ENCODE measurements at places on chromosomes 11 and 22.

GRCh38 chr11:131703311-131703710 is 332.9 kb downstream of the NTM start:
- no peak for ATAC-seq

DNA sequence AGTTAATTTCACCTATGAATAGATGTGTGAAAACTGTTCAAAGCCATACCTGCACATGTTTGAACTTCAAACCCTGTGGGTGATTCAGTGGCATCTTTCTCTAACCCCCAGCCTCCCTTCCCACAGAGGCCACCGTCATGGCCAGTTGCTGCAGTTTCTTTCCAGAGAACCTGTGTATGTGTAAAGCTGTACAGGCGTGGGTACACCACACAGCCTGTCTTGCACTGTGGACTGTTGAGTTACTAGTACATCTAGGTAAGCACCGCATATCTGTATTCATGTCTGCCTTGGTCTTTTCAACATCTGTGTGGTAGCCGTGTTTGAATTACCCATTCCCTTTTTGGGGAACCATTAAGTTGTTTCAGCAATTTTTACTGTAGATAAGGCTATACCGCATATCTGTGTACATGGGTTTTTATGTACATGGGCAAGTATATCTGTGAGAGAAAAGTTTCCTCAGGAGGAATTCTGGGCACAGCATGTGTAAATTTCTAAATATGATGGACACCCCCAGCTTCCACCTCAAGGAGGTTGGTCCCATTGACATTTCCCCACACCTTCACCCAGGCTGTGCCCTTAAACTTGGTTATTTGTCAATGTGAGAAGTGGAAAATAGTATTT is 13.9 kb downstream of the NEAT1 start:
- ATAC-seq: no peak

GRCh38 chr22:24054356-24054755 is 43.3 kb downstream of the CABIN1 start:
- ATAC-seq: no peak

- peak; percentile 21 for ATAC-seq
Observed at GRCh38 chr11:36109850-36110606, 166.2 kb downstream of the LDLRAD3 start.

- ATAC-seq: no peak
Observed at GRCh38 chr11:83521647-83522596, 235.8 kb upstream of the CCDC90B start.

GRCh38 chr11:3642071-3642951 is 519 bp upstream of the ART5 start:
- peak; percentile 66 for ATAC-seq

DNA sequence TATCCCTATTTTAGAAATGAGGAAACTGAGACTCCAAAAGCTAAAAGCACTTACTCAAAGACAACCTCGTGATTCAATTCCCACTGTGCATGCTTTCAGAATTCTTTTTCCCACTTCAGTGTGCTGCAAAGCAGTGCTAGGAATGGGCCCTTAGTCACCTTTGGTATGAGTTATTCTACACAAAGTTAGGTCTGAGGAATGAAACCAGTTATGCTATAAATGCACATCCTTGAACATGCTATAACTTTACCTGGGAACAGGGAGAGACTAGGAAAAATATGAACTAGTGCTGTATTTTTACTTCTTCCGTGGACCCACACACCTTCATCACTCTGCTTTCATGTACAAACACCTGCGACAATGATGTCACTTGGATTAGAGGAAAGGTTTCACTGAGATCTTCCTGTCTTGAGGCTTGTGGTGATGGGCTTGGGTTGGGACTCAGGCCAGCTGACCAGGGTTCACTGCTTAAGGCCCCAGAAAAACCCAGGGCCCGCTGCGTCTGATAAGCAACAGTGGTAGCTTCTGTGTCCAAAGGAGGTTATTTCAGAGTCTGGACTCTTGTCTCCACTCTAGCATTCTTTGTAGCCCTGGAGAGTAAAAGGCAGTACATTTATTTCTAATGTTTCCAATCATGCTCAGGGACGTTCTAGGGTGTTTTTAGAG is 81.6 kb downstream of the ZC3H12C start:
- no peak for ATAC-seq

DNA sequence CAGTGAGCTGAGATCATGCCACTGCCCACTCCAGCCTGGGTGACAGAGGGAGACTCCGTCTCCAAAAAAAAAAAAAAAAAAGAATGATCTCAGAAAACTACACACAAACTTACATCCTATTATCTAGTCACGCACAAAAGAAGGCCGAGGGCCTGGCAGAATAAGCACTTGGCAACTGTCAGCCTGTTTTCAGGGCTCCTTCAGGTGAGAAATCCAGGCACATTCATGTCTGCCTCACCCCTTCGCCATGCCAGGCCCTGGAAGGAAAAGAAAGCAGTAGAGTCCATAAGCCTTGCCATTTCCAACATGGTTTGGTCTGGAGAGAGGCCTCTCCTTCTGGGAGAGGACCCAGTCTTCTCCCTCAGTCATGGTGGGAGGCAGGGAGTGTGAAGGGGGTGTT is 30.9 kb downstream of the C11orf58 start:
- ATAC-seq: no peak

DNA sequence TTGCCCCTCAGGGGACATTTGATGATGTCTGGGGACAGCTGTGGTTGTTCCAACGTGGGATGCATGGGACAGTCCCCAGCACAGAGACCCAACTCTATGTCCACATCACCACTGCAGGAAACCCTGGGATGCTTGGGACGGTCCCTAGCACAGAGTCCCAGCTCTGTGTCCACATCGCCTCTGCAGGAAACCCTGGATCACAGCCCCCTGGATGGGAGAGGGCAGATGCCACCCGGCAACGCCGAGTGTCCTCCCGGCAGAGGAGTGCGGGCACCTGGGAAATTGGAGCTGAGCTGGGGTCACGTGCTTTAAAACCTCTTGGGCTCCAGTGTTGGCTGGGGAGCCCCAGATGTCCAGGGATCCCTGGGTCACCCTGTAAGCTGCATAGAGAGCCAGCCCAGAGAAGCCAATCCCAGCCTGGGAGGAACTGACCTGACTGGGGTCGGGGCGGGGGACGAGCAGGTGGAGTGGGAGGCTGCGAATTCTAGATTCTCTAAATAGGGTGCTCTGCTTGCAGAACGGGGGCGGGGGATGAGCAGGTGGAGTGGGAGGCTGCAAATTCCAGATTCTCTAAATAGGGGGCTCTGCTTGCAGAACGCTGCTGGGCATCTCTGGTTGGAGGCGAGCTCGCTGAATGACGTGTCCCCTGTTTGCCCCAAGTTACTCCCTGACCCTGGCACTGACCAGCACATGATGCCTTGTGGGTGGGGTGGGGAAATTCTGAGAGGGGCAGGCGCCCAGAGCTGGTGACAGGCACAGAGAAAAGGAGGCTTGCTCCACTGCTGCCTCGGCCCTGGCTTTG is 1197.8 kb downstream of the BRD1 start:
- no peak for ATAC-seq

DNA sequence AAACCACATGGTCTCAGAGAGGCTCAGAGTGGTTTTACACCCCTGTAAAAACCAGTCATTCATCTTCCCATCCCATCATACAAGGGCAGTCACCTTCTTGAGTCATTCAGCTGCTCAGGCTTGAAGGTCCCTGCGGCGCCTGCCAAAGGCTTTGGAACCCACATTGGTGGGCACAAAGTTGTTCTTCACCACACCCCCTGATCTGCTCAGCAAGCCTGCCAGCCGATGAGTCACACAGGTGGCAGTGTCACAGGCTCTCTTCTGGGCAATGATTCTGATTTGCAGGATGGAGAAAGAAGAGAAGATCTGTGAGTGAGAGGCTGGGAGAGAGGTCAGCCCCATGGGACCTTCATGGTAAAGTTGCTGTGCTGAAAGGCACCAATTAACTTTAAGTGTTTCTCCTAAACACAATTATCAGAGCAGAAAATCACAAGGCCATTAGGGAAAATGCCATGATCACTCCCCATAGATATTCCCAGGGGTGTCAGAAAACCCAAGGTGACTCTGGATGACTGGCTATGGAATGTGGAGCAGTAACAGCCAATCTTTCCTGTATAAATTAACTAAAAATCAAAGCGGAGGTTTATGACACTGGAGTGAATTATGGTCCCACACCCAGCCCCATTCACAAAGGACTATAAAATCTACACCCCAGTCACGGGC is 4.4 kb downstream of the CALCA start:
- no peak for ATAC-seq

- ATAC-seq: no peak
Observed at GRCh38 chr11:120270386-120270785, 30.4 kb downstream of the POU2F3 start.

DNA sequence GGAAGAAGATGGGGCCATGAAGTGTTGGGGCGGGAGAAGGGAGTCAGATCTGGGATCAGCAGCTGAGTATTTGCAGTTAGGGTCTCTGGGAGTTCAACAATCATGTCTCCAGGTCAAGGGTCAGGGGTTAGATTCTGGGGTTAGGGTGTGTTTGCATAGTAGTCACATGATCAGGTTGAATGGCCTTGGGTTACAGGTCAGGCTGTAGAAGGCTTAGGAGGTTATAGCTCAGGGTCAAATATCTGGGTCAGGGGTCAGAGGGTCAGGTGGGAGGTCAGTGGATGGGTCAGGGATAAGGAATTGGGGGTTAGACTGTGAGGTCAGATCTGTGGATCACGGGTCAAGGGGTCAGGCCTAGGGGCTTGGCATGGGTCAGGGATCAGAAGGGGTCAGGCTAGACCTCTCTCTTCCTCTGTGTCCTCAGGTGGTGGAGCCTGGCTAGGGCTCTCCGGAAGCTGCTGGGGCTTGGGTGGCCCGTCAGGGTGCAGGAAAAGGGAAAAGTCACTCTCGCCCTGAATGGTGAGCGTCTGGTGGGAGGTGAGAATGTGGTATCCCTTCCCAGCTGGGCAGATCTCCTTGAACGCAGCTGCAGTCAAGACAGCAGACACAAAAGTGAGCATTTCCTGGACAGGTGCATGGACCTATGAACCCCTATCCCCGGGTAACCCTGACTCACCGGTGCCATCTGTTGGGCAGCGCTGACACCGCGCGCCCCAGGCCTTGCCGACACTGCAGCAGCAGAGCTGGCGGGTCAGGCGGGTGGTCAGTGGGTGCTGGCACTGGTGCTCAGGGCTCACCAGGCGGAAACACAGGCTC is 6.4 kb downstream of the LTBP3 start:
- peak; percentile 83 for ATAC-seq

DNA sequence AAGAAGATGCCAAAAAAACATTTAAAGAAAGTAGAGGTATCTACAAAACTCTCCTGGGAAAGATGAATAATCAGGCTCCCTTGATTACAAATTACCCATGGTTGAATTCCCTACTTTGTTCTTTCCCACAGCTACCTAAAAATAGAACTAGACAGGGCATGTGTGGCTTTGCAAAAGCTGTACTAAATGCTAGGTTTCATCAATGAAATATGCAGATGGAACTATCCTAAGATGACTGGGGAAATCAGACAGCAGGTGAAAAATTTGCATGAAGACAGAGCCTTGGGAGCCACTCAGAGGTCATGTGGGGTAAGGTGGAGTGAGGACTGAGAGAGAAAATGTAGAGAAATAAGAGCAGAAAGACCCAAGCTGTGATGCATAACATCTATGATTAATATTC is 14.7 kb downstream of the LAYN start:
- no peak for ATAC-seq

DNA sequence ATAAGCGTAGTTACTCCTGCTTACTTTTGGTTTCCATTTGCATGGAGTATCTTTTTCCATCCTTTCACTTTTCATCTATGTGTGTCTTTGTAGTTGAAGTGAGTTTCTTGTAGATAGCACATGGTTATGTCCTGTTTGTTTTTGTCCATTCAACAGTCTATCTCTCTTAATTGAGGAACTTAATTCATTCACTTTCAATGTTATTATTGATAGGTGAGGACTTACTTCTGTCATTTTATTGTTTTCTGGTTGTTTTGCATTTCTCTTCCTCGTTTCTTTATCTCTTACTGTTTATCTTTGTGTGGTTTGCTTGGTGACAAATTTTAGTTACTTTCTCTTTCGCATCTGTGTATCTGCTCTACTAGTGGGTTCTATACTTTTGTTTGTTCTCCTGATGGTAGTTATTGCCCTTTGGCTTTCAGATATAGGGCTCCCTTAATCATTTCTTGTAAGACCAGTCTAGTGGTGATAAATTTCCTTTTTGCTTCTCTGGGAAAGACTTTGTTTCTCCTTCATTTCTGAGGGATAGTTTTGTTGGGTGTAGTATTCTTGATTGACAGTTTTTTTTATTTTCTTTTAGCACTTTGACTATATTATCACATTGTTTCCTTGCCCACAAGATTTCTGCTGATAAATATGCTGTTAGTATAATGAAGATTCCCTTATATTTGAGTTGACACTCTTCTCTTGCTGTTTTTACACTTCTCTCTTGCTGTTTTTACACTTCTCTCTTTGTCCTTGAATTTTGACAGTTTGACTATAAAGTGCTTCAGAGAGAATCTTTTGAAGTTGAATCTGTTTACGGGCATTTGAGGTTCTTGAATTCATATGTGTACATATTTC is 9.0 kb upstream of the RAG1 start:
- ATAC-seq: no peak

GRCh38 chr11:60905551-60906113 is 753 bp downstream of the PRPF19 start:
- ATAC-seq: no peak

GRCh38 chr22:27003297-27003696 is 345.9 kb downstream of the MIAT start:
- no peak for ATAC-seq

DNA sequence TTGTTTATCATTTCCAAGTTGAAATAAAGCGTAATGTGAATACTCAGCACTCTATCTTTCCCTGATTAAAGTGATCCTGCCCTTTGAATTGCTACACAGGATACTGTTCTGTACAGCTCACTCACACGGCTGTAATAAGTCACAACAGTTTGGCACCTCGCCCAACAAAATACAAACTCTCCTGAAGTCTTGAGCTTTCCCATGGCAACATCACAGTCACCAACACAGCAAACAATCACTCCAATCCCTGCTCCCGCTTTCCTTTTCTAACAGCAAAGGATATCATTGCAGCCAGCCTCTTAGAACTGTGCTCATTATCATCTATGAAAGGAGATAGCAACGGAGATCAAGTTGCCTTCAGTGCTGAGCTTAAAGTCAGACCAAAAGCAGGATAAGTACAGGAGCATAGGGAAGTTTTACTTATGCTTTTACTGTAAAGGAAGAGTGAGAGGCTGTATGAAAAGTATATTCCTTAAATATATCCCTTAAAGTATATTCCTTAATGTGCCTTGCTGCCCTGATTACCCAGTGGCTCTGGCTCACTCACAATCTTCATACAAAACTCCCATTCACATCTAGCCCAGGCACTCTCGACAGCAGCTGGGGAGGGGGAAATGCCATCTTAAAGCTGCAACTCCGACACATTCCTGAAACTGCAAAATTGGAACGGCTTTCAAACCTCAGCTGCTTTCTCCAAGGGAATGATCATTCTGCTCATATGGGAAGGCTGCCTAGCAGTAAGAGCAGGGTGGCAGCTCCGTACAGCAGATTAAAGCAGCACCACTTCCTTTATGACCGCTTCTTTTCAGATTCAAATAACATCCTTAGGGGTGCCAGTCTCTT is 35.8 kb downstream of the MAML2 start:
- ATAC-seq: no peak

DNA sequence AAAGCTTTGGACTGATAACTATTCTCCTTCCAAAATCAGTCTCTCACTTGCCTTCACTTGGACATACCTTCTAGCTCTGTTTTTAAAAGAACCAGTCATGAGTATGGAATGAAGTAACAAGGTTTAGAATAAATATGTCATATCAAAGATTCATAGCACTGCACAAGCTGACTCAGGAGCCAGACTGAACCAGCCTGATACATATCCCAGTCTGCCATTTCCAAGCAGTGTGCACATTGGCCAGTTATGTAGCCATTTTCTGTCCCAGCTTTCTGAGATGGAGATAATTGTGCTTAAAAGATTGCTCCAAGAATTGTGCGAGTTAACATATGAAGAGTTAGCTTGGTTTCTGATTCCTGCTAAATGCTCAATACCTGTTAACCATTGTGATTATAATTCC is 311.3 kb downstream of the C11orf87 start:
- no peak for ATAC-seq

Data from stimulated activated memory B cell treated with anti-CD40 and anti-IgM and Interleukin-4, amounts not matched to agents 10 μg/mL and 1 μg/mL and 100 μg/mL, for 72 hours (primary cell).